Activated CD4-positive, alpha-beta T cell treated with anti-CD3 and anti-CD28 coated beads, Interleukin-2, amount 50 U/mL, for 4 hours (primary cell): ENCODE measurements at places on chromosomes 4 and X.

- DNase-seq, result no peak
Observed at GRCh38 chr4:182556580-182556979, 313.4 kb downstream of the TENM3 start.

- no peak for DNase-seq
Observed at GRCh38 chr4:179195887-179196286, 1753.7 kb upstream of the AGA start.

- DNase-seq, result no peak
Observed at GRCh38 chrX:2264179-2265030, 236.4 kb downstream of the DHRSX start.

GRCh38 chr4:169791062-169791461 lies 33.3 kb upstream of the HPF1 start:
- DNase-seq, result no peak

GRCh38 chr4:61485056-61485455 lies 284.9 kb downstream of the ADGRL3 start:
- no peak for DNase-seq

DNA sequence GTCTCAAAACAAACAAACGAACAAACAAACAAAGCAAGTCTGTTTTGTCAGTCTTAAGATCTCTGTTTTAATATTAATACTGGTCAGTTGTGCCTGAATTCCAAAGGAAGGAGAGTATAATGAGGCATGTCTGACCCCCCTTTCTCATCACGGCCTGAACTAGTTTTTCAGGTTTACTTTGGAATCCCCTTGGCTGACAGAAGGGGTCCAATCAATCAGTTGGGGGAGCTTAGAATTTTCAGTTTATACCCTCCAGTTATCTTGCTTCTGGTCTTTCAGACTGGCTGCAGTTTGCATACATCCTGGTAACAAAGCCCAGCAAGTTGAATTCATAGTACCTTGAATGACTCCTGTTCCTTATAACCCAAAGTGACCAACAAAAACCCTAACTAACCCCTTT lies 41.1 kb downstream of the TBC1D9 start:
- DNase-seq, result no peak

- no peak for DNase-seq
Observed at GRCh38 chr4:140082391-140082755, 71.6 kb downstream of the MAML3 start.

DNA sequence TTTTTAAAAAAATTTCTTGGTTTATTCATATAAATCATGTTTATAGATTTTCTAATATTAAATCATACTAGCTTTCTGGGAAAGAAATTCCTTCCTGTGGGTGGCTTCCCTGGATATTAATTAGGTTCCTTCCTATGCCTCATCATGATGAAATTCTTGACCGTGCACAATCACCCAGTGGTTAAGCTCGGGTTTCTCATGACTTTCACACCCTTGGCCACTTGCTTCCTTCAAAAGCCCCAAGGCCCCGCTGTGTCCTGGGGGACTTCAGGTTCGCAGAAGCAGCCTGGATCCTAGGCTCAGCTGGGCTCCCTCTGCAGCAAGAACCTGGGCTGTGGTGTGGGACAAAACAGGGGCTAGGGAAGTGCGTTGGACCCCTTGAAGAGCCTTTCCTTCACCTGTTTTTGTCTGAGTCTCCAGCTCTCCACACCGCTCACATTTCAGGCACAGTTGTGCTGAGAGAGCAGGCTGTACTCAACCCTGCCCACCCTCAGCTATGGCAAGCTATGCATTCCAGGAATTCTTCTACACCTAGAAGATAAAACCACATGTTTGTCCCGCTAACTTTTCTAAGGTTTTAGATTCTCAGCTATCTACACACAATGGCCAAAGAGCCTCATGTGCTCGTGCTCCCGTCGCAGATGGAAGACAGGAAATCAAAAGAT lies 48.9 kb upstream of the TMSB15B start:
- DNase-seq, result no peak

GRCh38 chrX:110914281-110914680 lies 118.7 kb upstream of the CHRDL1 start:
- no peak for DNase-seq

DNA sequence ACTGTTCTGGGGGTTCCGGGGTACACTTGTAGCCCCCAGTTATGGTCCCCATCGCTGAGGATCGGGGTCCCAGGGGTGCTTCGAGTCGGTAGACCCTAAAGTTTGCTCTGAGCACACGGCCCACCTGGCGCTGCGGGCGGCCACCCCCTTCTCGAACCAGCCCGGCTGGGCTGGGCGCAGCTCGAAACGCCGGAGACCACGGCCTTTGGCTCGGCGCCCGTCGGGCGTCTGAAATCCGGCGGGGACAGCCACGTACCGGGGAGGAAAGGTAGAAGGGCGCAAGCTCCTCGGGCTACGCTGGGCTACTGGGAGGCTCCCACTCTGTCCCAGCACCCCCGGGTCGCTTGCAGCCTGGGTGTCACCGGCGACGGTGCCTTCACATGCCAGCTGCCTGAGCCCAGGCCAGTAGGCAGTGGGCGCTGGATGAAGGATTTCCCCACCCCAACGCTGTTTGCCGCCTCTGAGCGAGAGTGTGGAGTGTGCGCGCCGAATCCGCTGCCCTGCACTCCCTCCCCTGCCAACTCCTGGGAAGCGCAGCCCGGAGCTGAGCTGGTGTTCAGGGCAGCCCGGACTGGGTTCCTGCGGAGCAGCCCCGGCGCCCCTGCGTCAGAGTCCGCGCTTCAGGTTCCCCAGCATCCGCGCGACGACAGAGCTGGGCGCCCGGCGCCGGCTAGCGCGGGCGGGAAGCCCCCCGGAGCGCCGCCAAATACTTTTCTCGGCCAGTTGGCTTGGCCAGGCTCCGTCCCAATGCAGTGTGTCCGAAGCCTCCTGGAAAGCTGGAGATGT lies 637 bp downstream of the MAMLD1 start:
- no peak for DNase-seq

DNA sequence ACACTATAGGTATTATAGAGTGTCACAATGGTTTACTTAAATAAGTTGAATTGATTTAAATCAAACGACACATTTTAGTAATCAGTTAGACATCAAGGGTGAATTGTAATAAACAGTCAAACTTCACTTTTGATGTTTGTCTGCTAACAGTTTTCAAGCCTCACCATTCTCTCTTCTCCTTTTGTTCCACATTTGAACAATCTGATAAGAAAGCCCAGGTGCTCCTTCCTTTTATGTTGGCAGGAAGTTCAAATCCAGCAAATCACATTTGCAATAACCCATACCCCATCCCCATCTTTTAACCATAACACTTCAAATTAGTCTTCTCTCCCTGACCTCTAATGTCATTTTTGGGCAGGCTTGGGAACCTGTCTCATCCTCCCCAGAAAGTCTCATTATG lies 63.4 kb upstream of the GC start:
- DNase-seq, result no peak

DNA sequence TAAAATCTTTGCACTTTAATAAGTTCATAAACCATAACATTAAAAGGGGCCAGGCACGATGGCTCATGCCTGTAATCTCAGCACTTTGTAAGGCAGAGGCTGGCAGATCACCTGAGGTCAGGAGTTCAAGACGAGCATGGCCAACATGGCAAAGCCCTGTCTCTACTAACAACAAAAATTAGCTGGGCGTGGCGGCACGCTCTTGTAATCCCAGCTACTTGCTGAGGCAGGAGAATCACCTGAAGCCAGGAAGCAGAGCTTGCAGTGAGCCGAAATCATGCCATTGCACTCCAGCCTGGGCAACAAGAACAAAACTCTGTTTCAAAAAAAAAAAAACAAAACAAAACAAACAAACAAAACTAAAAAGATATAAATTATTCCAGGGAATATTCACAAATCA lies 595.2 kb upstream of the LCORL start:
- no peak for DNase-seq

DNA sequence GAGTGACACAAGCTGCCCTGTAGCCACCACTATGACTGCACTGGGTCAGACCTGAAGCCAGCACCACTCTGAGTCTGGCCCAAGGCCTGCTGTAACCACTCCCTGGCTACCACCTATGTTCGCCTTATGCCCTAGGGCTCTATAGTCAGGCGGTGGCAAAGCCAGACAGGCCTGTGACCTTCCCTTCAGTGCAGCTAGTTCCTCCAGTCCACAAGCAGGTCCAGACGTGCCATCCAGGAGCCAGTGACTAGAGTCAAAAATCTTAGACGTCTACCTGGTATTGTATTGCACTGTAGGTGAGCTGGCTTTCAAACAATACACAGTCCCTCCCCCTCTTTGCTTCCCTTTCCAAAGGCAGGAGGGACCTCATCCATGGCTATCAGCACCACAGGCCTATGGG lies 54.0 kb upstream of the RNF128 start:
- DNase-seq, result no peak

DNA sequence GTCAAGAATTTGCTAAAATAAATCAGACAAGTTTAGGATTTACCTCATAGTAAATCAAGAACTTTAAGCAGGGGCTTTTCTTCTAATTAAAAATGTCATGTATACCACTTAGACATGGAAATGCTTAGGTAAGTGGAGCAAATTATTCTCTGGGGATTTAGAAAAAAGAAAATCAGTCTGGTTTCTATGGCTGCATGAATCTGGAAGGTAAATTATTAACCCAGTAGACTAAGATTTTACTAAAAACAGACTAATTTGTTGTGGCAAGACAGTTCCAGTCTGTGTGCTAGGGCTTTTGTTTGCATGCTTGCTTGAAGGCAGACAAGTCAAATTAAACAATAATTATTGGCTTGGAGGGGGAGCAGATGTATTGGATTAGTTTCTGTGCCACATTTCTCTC lies 140.6 kb downstream of the TBL1X start:
- no peak for DNase-seq

- DNase-seq, result no peak
Observed at GRCh38 chr4:141730805-141731204, 94.4 kb downstream of the IL15 start.

- DNase-seq, result no peak
Observed at GRCh38 chrX:17637235-17637634, 100.1 kb upstream of the SCML1 start.

GRCh38 chr4:142350871-142351270 lies 495.2 kb downstream of the INPP4B start:
- no peak for DNase-seq

- no peak for DNase-seq
Observed at GRCh38 chr4:13794819-13795565, 167.5 kb upstream of the BOD1L1 start.
